Hypothalamus (tissue), 51 donors: ENCODE measurements at places on chromosomes 5 and 9.

GRCh38 chr5:157651623-157652376, 438 bp downstream of the SOX30 start:
- DNase-seq = no peak

GRCh38 chr5:68505917-68506860, 290.6 kb downstream of the PIK3R1 start:
- no peak for DNase-seq

DNA sequence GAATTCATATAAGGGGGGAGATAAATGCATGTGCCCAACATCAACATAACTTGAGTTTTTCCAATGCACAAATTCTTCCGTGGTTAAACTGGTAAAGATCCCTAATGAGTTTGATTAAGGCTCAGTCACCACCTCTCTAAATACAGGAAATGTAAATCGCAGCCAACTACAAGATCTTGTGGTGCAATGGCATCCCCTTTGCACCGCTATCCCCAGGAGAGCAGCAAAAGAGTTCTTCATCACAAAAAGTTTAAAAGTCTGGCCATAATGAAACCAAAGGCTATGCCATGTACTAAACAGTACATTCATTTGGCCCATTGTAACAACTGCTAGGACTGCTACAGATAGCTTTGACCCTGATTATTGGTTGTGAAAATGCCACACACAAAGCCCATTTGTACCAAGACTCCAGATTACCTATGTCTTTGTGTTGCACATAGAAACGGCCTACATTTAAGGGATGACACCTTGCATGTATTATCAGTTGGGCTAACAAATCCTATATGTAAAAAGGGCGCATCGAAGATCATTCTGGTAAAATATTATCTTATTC, 44.5 kb downstream of the ZNF608 start:
- DNase-seq = no peak

- no peak for DNase-seq
Measured at GRCh38 chr5:17832949-17833745, 198.9 kb downstream of the TAF11L14 start.

DNA sequence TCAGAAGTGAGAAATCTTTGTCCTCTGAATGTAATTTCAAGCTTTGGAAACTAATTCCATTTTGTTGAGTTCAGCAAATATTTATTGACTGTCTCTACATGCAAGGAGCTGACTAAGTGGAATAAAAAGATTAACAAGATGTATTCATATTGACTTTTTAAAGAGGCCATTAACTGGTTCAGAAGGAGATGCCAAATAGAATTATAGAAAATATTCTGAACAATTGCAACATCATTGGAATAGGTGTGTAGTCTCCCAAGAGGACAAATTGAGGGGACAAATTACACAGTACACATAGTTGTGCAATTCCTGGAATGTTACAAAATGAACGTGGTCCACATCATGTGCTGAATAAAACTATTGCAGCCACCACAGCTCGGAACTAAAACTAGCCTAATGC, 224.2 kb downstream of the NPR3 start:
- no peak for DNase-seq

DNA sequence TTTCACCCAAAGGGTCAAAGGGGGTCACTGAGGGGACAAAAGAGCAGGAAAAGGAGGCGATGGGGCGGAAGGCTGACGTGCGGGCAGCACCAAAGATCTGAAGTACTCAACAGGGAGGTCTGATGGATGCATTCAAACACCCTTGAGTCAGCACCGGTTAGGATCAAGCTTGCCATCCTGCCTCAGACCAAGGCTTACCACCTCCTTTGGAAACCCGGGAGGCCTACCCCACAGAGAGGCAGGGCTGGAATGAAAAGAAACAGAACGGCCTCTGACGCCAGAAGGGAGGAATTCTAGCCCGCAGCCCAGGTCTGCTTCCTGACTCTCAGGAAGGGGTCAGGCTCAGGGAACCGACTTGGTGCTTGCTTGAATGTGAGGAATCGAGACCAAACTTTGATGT, 125.6 kb downstream of the PAPPA start:
- DNase-seq = no peak

GRCh38 chr9:84266087-84266561, 74.4 kb downstream of the SLC28A3 start:
- DNase-seq = no peak

DNA sequence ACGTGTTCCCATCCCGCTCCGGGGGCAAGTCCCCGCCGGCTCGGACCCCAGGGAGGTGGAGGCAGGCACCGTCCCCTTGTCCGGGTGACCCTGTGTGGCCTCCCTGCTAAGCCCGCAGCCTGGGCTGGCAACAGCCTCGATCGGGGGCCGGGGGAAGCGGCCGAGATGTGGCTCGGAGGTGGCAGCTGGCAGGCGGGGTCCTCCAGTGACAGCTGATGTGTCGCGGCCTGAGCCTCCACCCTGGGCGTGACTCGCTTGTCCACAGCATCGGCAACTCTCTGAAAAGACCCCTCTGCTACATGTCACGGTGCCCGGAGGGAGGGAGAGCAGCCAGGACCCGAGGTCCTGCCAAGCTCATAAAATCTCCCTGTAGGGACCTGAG, 124.8 kb upstream of the IRX4 start:
- no peak for DNase-seq

GRCh38 chr9:83511051-83511450, 27.1 kb downstream of the FRMD3 start:
- no peak for DNase-seq

DNA sequence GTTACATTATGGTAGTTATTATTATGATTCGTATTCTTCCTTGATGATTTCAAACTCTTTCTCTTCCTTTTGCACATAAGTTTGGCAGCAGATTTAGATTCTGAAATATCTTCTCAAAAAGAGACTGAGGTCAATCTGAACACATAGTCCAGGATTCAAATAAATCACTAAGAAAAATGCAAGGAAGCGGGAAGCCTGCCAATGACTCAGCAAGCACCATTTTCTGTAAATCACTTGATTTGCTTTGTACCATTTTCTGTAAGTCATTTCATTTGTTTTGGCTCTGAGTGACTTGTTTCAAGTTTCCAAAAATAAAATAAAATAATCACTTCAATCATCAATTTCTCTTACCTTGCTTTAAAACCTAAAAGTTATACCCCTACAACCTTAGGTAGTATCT, 24.6 kb upstream of the GLIS3 start:
- DNase-seq = no peak

- DNase-seq = no peak
Measured at GRCh38 chr9:25225938-25226760, 452.1 kb downstream of the TUSC1 start.

DNA sequence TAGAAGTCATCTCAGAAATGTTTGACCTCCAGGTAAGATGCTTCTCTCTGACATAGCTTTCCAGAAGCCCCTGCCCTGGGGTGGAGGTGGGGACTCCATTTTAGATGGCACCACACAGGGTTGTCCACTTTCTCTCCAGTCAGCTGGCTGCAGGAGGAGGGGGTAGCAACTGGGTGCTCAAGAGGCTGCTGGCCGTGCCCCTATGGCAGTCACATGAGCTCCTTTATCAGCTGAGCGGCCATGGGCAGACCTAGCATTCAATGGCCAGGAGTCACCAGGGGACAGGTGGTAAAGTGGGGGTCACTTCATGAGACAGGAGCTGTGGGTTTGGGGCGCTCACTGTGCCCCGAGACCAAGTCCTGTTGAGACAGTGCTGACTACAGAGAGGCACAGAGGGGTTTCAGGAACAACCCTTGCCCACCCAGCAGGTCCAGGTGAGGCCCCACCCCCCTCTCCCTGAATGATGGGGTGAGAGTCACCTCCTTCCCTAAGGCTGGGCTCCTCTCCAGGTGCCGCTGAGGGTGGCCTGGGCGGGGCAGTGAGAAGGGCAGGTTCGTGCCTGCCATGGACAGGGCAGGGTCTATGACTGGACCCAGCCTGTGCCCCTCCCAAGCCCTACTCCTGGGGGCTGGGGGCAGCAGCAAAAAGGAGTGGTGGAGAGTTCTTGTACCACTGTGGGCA, 642 bp downstream of the CSF2 start:
- no peak for DNase-seq

- no peak for DNase-seq
Measured at GRCh38 chr5:117665121-117665520, 1090.5 kb upstream of the SEMA6A start.

DNA sequence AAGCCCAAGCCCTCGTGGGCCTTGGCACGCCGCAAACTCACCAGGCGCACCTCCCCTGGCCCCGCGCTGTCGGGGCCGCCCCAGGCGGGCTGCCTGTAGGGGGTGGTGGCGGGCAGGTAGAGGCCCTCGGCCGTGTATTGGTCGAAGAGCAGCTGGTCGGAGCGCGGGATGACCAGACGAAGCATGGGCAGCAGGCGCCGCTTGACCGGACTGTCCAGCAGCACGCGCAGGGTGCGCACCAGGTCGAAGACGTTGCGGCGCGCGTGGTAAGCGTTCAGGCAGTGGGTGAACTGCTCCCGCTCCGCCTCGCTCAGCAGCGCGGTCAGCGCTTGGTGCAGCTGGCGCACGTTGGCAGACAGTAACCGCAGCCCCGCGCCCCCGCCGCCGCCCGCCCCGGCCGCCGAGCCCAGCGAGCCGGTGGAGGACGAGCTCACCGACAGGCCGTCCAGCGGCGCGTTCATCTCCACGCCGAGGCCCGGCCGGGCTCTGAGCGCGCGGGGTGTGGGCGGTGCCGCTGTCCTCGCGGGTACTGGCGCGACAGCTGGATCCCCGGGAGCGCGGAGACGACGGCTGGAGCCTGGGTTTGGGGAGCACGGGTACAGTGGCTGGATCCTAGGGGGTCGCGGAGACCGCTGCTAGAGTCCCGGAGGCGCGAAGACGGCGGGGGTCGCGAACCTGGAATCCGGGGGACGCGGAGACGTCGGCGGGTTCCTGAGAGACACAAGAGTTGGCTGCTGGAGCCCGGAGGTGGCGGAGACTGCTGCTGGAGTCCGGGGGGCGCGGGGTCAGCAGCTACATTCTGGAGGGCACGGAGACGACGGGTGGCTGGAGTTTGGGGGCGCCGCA, 709 bp downstream of the WHRN start:
- DNase-seq = no peak

GRCh38 chr9:19022206-19022605, 10.8 kb downstream of the SAXO1 start:
- no peak for DNase-seq

- DNase-seq = no peak
Measured at GRCh38 chr9:86406366-86406765, 52.2 kb upstream of the TUT7 start.

DNA sequence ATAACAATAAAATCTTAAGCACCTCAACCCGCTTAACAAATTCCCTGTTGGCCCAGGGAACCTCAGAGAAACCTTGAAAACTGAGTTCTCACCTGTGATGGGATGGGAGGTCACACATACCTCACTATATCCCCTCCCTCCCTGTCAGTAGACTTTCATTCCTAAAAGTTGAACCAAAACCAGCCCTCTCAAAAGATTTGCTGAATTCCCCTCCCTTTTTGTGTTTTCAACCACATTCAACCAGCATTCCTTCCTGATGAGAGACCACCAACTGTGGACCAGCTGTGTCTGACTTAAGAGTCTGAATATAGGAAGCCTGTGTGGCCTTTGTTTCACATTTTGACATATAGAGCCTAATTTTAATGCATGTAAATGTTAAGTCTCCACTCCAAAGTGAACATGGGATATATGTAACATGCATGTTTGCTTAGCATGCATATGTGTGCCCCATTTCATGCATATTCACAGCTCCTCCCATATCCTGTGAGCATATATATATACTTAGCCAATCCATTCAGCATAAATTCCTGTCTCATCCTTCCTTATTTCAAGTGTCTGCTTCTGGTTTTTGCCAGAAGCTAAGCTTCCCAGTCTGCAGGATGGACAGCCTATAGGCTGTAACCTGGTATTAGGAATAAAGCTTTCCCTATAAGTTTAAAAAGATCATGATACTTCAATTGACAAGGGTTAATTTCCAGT, 604.6 kb downstream of the PTPRD start:
- DNase-seq = no peak

- no peak for DNase-seq
Measured at GRCh38 chr5:127079994-127080491, 6.7 kb upstream of the C5orf63 start.

DNA sequence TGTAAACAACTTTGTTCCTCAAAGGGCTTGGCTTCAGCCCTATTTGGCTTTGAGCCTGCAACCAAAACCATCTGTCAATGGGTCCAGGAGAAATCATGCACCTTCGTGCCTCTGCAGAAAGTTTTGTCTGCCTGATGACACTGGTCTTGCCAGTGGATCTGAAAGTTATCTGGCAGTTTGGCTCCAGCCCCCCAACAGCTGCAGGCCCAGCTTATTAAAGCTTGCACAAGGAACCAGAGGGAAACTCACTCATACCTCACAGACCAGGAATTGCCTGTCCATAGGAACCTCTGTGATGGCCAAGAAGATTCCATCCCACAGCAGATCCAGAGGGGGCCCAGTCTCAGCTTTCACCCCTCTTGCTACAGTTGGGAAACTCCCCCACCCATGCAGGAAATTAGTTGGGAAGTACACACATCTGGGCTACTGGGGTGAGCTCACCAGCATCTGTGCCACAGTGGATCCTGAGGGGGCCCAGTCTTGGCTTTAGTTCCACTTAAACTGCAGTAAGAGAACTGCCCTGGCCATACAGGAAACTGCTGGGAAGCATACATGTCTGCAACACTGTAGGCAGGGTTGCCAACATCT, 265.5 kb downstream of the GRIA1 start:
- DNase-seq = no peak

- no peak for DNase-seq
Measured at GRCh38 chr5:67146574-67146973, 50.0 kb downstream of the CD180 start.

- DNase-seq = no peak
Measured at GRCh38 chr5:51388488-51389287, 5.4 kb downstream of the ISL1 start.

DNA sequence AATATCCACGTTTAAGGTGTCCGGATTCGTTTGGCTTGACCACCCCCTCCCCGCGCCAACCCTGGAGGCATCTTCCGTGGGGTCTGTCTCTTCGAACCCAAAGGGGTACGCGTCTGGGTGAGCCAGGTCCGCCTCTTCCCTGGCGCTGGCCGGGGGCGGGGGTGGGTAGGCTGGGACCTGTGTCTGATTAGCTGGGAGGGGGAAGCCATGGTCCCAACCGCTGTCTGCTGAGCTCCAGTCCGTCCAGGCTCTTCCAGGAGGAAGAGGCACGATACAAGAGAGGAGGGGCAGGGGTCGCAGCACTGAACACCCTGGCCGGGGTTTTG, at the start of gene LVRN:
Gene LVRN (plus strand): TSS at position 237 of the 326 bp plus-strand sequence. CDS start 143 bp downstream, outside the sequence.
- no peak for DNase-seq

DNA sequence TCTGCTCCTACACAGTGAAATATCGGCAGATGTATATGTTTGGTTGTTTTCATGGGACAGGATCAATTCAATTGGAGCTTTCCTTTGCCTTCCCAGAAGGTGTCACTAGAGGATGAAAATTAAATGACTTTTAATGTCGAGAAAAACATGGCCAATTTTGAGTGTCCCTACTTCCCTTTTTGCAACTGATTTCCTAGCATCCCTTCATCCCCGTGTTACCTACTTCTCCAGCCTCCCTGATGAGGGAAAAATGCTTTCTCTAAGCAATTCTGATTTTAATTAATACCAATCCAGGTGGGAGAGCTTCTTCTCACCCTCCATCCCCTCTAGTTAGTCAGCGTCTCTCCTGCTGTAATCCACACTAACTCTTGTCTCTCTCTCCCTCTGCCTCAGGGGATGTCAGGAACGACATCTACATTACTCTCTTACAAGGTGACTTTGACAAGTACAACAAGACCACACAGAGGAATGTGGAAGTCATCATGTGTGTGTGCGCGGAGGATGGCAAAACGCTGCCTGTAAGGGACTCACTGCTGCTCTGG, 64.9 kb downstream of the DOCK2 start:
- no peak for DNase-seq

- DNase-seq = no peak
Measured at GRCh38 chr5:131992370-131992769, 19.1 kb downstream of the ACSL6 start.

- no peak for DNase-seq
Measured at GRCh38 chr5:175663186-175664184, 5.6 kb downstream of the HRH2 start.

- no peak for DNase-seq
Measured at GRCh38 chr5:166906991-166907713, 1384.3 kb upstream of the WWC1 start.
